Activated naive CD8-positive, alpha-beta T cell treated with anti-CD3 and anti-CD28 coated beads, Interleukin-2, amount 10 ng/mL, durations not matched to agents 7 days and 5 days (primary cell): ENCODE measurements at places on chromosomes 7 and 10. TPM values are rescaled to one million over a fixed set of nuclear protein-coding genes. Genes with fewer than 3 reads are reported as not detected.

GRCh38 chr7:75915416-75916156 lies 631 bp downstream of the POR start:
- H3K27ac ChIP-seq = peak overlapping the region; percentile 70
- H3K36me3 ChIP-seq = no peaks in the 10 kb centered on the region
- peaks cover 26% of the 10 kb centered on the region for H3K4me1 ChIP-seq
- H3K27me3 ChIP-seq = peaks cover 4% of the 10 kb centered on the region
- peak; percentile 59 for DNase-seq

DNA sequence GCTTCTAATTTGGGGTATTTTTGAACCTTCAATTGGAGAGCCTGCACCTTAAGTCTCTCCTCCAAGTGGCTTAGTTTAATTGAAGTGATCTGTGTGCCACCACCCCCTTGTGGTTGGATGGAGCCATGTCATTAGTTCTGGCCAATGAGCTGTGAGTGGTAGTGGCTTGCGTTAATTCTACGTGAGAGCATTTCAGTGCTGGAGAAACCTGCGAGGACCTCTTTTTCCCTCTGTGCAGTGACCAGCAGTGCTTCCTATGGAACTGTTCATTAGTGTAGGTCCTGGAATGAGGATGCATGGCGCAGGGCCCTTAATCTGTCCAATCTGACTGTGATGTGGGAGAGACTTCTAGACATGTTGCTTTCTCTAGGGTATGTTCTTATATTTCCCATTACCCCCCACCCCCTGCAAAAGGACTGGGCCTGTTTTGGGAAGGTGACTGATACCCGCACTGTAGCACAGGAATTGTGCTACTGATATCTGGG lies 3.8 kb downstream of the HILPDA start:
- H3K27ac ChIP-seq = peak overlapping the region; percentile 83
- H3K27me3 ChIP-seq = no peaks in the 10 kb centered on the region
- peaks cover 28% of the 10 kb centered on the region for H3K36me3 ChIP-seq
- peak; percentile 52 for DNase-seq
- peak overlapping the region; percentile 96 for H3K4me3 ChIP-seq
- peaks cover 33% of the 10 kb centered on the region for H3K4me1 ChIP-seq

Gene TMEM139
- total RNA-seq = 1.1 TPM

DNA sequence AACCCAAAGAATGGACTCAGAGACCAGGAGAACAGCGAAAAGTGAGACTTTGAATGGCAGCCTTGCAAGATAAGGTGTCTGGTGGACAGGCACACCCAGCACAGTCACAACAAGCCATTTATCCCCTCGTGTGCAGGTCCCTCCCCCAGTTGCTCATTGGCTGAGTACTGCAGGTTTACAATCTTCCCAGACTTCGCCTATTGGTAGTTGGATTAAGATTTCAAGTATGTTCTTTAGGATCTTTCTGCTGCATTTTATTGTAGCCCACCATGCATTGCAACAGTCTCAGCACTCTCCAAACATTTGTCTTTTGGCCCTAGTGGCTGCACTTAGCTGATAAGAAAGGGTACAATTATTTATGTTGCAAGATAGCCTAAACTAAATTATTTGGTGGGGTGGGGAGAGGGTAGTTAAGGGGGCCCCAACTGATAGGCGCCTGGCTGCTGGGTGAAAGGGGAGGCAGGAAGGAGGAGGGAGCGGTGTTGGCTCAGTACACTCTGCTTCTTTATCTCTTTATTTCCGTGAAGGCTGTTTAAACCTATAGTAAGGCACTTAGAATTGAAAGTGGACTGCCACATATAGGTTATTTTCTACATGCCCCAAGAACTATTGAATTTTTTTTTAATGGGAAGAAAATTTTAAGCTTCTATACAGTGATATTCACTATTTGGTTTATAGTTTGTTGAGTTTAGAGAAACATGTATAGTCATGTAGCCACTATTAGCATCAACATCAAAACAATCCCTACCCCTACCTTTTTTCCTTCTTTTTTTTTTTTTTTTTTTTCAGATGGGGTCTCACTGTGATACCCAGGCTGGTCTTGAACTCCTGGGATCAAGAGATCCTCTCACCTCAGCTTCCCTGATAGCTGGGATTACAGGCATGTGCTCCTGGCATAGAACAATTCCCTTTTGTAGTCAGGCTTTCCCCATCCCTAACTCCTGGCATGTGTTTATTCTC lies 54.2 kb downstream of the GUSB start:
- H3K4me1 ChIP-seq = no peaks in the 10 kb centered on the region
- H3K4me3 ChIP-seq = no peak overlapping the region
- H3K27ac ChIP-seq = no peak overlapping the region
- no peak for DNase-seq

- no peaks in the 10 kb centered on the region for H3K4me1 ChIP-seq
- no peak for DNase-seq
- no peaks in the 10 kb centered on the region for H3K27me3 ChIP-seq
- no peak overlapping the region for H3K4me3 ChIP-seq
- no peaks in the 10 kb centered on the region for H3K36me3 ChIP-seq
These were observed 27.7 kb upstream of the PHYHIPL start for GRCh38 chr10:59148701-59149100.

GRCh38 chr7:8251195-8251594 lies 10.8 kb downstream of the ICA1 start:
- no peak for DNase-seq
- no peaks in the 10 kb centered on the region for H3K36me3 ChIP-seq
- no peaks in the 10 kb centered on the region for H3K4me1 ChIP-seq
- H3K27me3 ChIP-seq = peaks cover 16% of the 10 kb centered on the region
- H3K4me3 ChIP-seq = no peak overlapping the region

Gene FAM13C
- total RNA-seq = not detected

Gene SFTPA1
- not detected for total RNA-seq

DNA sequence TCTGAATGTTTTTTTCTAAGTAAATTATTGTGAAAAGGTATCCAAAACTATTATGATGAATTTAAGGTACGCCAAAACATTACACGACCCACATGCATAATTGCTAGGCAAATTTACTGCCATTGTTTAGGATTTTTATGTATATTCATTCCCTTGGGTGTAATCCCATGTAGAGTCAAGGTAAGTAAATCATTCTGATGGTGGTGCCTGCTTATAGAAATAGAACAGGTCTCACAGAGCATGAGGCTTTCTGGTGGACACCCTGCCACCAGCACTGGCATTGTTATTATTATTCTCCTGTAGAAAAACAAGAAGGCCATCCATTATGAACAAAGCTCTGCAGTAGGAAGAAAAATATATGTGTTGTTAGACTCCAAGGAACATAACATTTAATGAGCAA lies 111.7 kb upstream of the ZNF804B start:
- no peaks in the 10 kb centered on the region for H3K36me3 ChIP-seq
- no peak overlapping the region for H3K27ac ChIP-seq
- no peaks in the 10 kb centered on the region for H3K27me3 ChIP-seq
- no peak for DNase-seq
- H3K4me1 ChIP-seq = no peaks in the 10 kb centered on the region

DNA sequence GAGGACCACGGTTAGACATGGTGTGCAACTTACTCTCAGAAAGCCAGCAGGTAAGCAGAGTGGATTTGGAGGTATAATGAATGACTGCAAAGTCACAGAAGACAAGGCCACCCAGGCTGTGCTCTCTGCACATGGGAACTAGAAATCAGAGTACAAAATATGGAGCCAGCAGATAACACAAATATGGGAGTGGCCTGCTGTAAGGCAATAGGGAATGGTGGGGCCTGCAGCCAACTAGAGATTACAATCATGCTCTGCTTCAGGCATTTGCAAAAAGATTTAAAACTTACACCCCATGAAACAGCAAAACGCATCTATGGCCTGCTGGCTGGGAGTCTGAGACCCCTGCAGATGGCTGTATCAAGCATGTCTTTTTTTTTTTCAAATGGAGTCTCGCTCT lies 47.0 kb downstream of the RGS10 start:
- no peak for DNase-seq
- peaks cover 23% of the 10 kb centered on the region for H3K36me3 ChIP-seq
- H3K4me1 ChIP-seq = peaks cover 68% of the 10 kb centered on the region
- H3K27ac ChIP-seq = peak overlapping the region; percentile 4
- H3K4me3 ChIP-seq = no peak overlapping the region

DNA sequence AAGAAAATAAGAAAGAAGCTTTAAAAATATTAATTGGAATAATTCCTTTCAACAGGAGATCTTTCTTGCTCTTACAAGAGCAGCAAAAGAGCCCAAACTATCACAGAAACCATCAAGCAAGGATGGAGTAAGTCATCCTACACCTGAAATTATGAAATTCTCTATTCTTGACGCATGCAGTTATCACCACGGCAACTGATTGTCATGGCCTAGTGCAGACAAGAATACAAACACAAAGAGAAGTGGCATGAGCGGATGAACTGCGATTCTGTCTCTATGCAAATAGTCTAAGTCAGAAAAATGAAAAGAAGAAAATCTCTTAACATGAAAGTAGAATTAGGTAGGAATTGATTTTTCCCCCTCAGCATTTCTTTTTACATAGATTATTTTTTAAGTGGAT lies 54.8 kb upstream of the SLC35B4 start:
- H3K4me3 ChIP-seq = no peak overlapping the region
- DNase-seq = no peak
- no peak overlapping the region for H3K27ac ChIP-seq
- peaks cover 12% of the 10 kb centered on the region for H3K27me3 ChIP-seq

GRCh38 chr10:28365840-28366239 lies 63.0 kb upstream of the MPP7 start:
- no peak for DNase-seq
- H3K27ac ChIP-seq = peak overlapping the region; percentile 98
- no peaks in the 10 kb centered on the region for H3K27me3 ChIP-seq
- peaks cover 10% of the 10 kb centered on the region for H3K36me3 ChIP-seq
- H3K4me1 ChIP-seq = peaks cover 41% of the 10 kb centered on the region

- DNase-seq = no peak
- H3K4me1 ChIP-seq = no peaks in the 10 kb centered on the region
- H3K27ac ChIP-seq = no peak overlapping the region
- no peaks in the 10 kb centered on the region for H3K27me3 ChIP-seq
- H3K36me3 ChIP-seq = no peaks in the 10 kb centered on the region
- H3K4me3 ChIP-seq = no peak overlapping the region
These were observed 17.6 kb downstream of the CCDC136 start for GRCh38 chr7:128809363-128809762.

Gene PAXIP1
- 32.0 TPM for total RNA-seq

- no peak for DNase-seq
- H3K27ac ChIP-seq = peak overlapping the region; percentile 28
- peaks cover 15% of the 10 kb centered on the region for H3K36me3 ChIP-seq
These were observed 16.8 kb downstream of the VIM start for GRCh38 chr10:17244700-17245365.

Gene VTI1A
- total RNA-seq = 45.1 TPM

GRCh38 chr10:97390091-97390490 lies 11.0 kb downstream of the RRP12 start:
- H3K27ac ChIP-seq = no peak overlapping the region
- H3K4me3 ChIP-seq = no peak overlapping the region
- no peaks in the 10 kb centered on the region for H3K27me3 ChIP-seq
- H3K36me3 ChIP-seq = peaks cover 7% of the 10 kb centered on the region

DNA sequence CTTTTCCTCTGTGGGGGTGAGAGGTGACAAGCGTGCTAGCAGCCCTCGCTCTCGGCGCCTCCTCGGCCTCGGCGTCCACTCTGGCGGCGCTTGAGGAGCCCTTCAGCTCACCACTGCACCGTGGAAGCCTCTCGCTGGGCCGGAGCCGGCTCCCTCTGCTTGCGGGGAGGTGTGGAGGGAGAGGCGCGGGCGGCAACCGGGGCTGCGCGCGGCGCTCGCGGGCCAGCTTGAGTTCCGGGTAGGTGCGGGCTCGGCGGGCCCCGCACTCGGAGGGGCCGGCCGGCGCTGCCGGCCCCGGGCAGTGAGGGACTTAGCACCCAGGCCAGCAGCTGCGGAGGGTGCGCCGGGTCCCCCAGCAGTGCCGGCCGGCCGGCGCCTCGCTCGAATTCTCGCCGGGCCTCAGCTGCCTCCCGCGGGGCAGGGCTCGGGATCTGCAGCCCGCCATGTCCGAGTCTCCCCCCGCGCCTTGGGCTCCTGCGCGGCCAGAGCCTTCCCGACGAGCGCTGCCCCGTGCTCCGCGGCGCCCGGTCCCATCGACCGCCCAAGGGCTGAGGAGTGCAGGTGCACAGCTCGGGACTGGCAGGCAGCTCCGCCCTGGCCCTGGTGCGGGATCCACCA lies 352.8 kb upstream of the PODXL start:
- no peaks in the 10 kb centered on the region for H3K4me1 ChIP-seq
- peaks cover 36% of the 10 kb centered on the region for H3K27me3 ChIP-seq
- H3K27ac ChIP-seq = no peak overlapping the region
- no peak for DNase-seq
- no peak overlapping the region for H3K4me3 ChIP-seq

Gene CPEB3
- total RNA-seq = 3.5 TPM

Gene COBL
- not detected for total RNA-seq

Gene VENTX
- 0.11 TPM for total RNA-seq

DNA sequence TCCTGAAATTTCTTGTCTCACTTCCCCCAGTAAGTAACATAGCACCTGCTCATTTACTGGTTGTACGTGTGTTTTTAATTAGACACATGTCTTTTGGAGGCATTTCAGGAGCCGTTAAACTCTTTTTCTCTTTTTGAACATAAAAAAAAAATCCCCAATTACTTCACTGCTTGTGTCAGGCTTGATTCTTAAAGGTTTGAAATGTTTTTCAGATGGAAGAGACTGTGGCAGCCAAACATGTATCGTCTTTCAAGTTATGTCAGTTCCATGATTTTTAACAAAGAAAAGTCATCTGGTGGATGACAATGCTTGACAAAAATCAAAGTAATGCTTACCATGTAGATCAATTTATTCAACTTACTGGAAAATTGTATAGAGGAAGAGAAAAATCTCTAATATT lies 585.8 kb downstream of the GATA3 start:
- no peaks in the 10 kb centered on the region for H3K4me1 ChIP-seq
- no peaks in the 10 kb centered on the region for H3K27me3 ChIP-seq
- no peaks in the 10 kb centered on the region for H3K36me3 ChIP-seq
- DNase-seq = no peak

GRCh38 chr10:97822261-97822687 lies 27.4 kb upstream of the GOLGA7B start:
- H3K4me3 ChIP-seq = no peak overlapping the region
- no peak for DNase-seq
- H3K27ac ChIP-seq = no peak overlapping the region
- no peaks in the 10 kb centered on the region for H3K27me3 ChIP-seq
- no peaks in the 10 kb centered on the region for H3K4me1 ChIP-seq

- H3K27ac ChIP-seq = no peak overlapping the region
- H3K4me1 ChIP-seq = peaks cover 7% of the 10 kb centered on the region
- H3K4me3 ChIP-seq = no peak overlapping the region
- DNase-seq = no peak
- H3K36me3 ChIP-seq = no peaks in the 10 kb centered on the region
These were observed 18.6 kb downstream of the FOXK1 start for GRCh38 chr7:4700577-4701235.

Gene VDAC2
- 123 TPM for total RNA-seq

- H3K27ac ChIP-seq = no peak overlapping the region
- H3K27me3 ChIP-seq = no peaks in the 10 kb centered on the region
- H3K4me3 ChIP-seq = no peak overlapping the region
- DNase-seq = no peak
- no peaks in the 10 kb centered on the region for H3K36me3 ChIP-seq
These were observed 872.6 kb upstream of the SORCS1 start for GRCh38 chr10:108037061-108037460.
